Kidney (tissue), 22 donors: ENCODE measurements at places on chromosomes 11 and 22. TPM values are rescaled to one million over a fixed set of nuclear protein-coding genes. Genes with fewer than 3 reads are reported as not detected.

The GRAP2 gene
- 0.73 TPM for polyA plus RNA-seq

The MN1 gene
- polyA plus RNA-seq = 0.92 TPM

The PIH1D2 gene
- 6.6 TPM for polyA plus RNA-seq

The TSPAN32 gene
- polyA plus RNA-seq = 0.75 TPM

The TUB gene
- 5.9 TPM for polyA plus RNA-seq

DNA sequence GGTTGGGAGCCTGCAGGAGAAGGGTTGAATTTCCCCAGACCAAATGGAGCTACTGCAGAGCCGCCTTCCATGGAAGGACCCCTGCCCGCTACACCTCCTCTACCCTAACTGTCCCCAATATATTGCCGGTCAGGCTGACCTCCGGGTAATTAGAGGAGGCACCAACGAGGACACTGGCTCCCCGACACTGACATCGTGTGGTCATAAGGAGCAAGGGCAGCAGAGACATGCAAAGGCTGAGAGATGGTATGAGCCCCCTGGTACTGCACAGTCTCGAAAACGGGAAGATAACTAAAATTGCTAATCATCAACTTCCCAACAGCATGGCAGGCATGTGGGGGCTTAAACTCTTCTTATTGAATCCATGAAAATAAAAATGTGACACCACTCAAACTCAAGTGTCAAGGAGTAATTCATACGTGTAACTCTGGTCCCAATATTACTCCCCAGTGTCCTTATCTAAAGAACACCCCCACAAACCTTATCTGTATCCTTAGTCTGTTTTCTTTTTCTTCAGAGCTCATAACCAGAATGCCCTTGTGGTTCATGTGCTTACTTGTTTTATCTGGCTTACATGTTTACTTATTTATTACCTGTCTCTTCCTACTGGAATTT is 4.4 kb downstream of the CAVIN3 start:
- DNase-seq = peak; percentile 60

DNA sequence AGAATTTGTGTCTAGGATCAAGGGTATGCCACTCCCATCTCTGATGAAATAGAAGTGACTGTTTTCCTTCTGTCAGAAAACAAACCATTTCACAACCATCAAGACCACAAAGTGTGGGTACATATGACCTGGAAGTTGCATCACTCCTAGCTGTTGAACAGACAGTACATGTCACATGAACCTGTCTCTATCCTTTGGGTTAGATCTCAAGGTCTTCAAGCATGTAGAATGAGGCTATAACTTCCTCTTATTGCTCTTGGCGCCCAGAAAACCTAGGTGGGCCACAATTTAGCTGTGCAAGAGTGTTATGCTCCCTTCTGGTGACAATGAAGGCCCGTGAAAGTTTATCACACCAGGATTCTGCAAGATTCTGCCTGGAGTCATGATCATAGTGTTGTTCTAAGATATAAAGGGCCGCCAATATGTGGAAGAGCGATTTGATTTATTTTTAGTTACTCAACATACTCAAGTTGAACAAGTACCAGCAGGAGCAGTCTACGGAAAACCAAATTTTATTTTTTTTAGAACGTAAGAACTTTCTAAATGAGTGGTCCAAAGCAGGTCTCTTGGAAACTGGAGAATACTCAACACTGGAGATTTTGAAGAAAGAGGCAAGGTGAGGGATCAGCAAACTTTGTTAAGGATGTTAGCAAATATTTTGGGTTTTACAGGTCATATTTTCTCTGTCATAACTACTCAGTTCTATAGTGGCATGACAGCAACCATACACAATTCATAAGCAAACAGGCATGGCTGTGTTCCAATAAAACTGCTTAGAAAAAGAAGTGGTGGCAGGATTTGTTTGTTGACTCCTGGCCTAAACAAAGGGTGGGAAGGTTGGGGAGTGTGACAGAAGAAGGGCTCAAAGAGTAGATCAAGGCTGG is 101.8 kb downstream of the USP35 start:
- DNase-seq = no peak

DNA sequence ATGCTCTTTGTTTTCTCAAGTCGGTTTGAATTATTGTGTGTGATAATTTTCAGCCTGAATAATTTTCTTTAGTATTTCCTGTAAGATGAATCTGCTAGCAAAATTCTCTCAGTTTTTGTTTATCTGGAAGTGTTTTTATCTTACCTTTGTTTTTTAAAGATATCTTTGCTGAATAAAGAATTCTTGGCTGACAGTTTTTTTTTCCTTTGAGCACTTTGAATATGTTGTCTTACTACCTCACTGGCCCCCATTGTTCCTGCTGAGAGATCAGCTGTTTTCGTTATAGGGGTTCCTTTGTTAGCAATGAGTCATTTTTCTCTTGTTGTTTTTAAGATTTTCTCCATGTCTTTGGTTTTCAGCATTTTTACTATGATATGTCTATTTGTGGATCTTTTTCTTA is 63.0 kb downstream of the HORMAD2 start:
- DNase-seq = no peak

GRCh38 chr11:129145276-129145675 is 46.8 kb downstream of the ARHGAP32 start:
- DNase-seq = no peak

GRCh38 chr11:121723246-121723741 is 270.5 kb upstream of the SORL1-AS1 start:
- DNase-seq = peak; percentile 69

GRCh38 chr11:15584158-15584557 is 469.4 kb downstream of the INSC start:
- no peak for DNase-seq

DNA sequence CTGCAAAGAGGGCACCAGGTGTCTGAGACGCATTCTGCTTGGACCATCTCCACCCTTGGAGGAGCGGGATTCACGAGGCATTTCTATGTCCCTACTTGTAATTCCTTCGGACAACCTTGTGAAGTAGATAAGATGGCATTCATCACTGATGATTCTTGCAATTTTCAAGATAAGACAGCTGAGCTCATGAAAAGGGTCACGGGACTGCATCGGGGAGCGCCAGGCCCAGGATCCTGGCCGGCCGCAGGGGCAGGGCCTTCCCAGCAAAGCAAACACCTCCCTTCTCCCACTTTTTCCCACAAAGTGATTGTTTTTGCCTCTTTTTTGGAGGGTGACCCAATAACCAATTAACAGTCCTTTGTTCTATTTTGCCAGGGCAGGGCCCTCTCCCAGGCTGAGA is 8.4 kb downstream of the LIF start:
- no peak for DNase-seq

DNA sequence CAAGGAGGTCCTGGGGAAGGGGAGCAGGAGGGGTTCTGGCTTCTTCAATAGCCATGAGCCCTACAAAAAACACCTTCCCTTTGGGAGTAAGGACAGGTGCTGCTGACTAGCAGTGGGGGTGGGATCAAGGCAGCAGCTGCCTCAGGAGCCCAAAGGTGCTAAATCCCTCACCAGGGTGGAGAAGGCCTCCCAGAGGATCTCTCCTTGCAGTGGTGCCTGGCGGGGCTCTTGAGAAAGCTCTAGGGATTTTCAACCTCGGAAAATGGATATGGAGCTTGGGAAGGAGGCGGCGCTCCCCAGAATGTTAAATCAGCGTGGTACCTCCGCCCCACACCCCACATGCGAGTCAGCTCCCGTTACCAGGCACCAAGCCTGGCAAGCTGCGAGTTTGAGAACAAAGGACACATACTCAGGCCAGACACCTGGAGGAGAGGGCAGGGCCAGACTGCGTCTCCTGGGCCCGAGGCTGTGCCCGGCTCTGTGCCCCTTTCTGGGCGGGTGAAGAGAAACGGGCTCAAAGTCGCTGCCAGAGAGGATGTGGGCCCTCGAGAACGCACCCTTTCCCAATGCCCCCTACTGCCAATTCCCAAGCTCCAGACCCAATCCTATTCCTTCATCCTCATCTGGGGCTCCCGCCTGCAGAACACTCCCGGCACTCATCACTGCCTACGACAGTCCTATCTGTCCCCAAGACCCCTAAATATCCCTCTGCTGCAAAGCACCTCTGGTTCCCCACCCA is 139.0 kb downstream of the BRD1 start:
- no peak for DNase-seq

DNA sequence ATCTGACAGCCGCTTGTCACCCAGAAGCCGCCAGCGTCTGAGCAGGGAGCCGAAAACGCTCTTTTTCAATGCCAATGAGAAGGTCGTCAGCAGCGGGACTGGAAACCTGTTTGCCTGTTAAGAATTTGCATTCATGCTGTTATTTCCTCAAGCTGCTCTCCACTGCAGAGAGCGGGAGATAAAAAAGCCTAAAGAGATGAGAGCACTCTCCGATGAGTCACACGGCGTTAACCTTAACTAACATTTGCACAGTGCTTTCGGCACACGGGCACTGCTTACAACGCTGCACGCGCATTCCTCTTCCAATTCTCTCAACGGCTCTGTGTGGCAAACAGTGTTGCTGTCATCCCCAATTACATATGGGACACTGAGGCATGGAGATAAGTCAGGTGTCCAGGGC is 40.0 kb upstream of the RTL6 start:
- no peak for DNase-seq
